Right atrium auricular region (tissue), 2 donors: ENCODE measurements at places on chromosomes 16 and 17. TPM values are rescaled to one million over a fixed set of nuclear protein-coding genes. Genes with fewer than 3 reads are reported as not detected.

- peak; percentile 90 for DNase-seq
Observed at GRCh38 chr17:15436473-15437302, 30.7 kb downstream of the CDRT4 start.

- DNase-seq, result no peak
Observed at GRCh38 chr17:39244016-39244599, 18.4 kb upstream of the STAC2 start.

DNA sequence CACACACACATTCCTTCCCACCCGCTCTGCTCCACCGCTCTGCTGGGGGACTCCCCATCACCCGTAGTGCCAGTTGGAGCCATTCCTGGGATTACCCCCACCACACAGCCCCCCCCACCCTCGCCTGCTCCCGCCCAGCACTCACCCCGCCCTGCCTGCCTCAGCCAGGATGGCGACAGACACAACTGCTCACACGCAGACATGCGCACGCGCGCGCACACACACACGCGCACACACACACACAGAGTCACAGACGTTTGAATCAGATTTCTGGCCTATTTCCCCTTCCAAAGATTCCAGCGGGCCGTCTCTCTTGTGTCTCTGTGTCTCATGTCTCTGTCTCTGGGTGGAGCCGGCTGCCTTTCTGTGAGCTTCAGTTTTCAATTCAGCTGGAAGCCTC, 4.4 kb downstream of the CACNA1G start:
- DNase-seq, result peak; percentile 88

GRCh38 chr17:44787271-44787940, 28.6 kb downstream of the ADAM11 start:
- no peak for DNase-seq

GRCh38 chr16:69345923-69346322, 5.7 kb downstream of the TMED6 start:
- DNase-seq, result no peak

GRCh38 chr17:63378411-63379375, 67.4 kb downstream of the CYB561 start:
- no peak for DNase-seq

DNA sequence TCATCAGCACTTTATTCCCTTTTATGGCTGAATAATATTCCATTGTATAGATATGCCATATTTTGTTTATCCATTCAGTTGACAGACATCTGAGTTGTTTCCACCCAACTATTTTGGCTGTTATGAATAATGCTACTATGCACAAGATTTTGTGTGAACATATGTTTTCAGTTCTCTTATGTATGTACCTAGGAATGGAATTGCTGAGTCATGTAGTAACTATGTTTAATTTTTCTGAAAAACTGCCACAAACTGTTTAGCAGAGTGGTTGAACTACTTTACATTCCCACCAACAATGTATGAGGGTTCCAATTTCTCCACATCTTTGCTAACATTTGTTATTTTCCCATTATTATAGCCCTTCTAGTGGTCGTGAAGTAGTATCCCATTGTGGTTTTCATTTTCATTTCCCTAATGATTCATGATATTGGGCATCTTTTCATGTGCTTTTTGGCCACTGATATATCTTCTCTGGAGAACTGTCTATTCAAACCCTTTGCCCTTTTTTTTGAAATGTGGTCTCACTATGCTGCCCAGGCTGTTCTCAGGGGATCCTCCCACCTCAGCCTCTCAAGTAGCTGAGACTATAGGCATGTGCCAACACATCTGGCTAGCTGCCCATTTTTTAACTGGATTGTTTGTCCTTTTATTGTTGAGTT, 26.3 kb downstream of the SMURF2 start:
- DNase-seq, result no peak

DNA sequence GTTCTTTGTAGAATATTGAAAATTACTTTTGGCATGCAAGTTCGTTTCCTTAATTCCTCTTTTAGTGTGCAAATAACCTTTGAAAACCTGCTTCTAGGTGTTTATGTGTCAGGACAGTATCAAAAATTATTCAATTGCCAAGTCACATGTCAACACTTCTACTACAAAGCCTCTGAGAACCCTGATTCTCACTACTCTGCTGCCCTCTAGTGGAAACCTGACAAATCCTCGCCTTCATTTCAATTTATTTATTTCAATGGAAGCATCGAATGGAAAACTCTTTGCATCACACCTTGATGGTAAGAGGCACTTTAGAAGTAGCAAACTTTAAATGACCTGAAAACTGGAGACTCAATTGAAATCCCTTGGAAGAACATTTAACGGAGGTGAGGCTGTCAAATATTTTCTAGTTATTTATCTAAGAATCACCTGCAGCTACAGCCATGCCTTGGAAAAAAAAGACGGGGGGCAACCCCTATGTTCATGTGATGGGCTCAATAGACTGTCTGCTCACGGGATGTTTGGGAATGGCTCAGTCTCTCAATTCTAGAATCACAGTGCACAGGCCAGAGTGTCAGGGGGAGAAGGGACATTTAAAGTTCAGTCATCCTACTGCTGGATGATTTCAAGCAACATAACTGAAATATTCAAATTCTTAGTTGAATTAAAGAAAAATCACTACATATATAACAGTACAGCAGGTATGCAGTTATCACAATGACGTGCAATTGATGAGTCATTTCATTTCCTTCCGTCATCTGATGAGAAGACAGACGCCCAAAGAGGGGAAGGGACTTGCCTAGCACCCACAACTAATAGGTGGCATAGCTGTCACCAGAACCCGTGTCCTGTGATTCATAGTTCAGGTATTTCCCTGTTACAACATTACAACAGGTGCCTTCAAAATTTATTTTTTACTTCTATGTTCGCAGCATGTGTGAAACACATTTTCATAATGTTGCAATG, 563.9 kb downstream of the TOX3 start:
- DNase-seq, result no peak

GRCh38 chr16:1412847-1413246, 1.7 kb downstream of the UNKL start:
- no peak for DNase-seq

DNA sequence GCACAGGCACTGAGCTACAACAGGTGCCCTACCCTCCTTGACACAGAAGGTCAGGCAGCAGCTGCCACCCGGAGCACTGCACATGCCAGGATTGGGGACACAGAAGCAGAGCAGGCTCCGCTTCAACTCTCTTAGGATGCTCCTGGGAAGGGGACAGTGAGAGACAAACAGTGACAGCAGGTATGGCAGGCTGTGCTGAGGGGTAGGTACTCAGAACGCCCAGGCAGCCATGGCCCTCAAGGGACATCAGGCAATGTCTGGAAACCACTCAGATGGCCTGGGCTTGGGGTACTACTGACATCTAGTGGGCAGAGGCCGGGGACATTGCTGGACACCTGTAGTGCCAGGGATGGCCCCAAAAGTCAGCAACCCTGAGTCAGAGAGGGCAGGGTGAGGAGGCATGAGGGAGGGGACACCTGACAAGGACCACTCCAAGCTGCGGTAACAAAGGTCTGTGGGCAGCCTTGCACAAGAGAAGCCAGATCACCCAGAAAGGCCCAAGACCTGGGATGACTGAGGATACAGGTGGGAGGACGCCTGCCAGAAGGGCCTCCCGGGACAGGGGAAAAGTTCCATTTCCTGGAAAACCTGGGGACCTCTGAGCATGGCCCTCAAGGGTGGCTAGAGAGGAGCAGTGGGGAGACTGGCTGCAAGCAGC, 21.2 kb downstream of the PEMT start:
- peak; percentile 66 for DNase-seq

- DNase-seq, result peak; percentile 91
Observed at GRCh38 chr17:8163978-8164814, 1.4 kb upstream of the VAMP2 start.

TEX14 gene
- total RNA-seq, result not detected

DNA sequence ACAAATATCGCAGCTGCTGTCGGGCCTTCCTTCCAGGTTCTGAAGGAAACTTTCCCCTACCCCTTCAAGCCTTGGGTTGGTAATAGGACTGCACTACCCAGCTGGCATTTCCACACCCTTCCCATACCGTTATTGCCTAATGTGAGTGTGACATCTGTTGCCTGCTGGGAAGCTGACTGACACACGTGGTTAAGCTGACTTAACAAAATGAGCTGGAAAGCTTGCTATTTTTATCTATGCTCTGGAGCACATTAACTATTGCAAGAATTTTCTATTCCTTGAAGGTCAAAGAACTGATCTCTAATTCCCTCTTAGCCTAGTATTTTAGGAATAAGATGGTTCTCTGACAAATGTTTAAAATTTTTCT, 79.5 kb downstream of the PMP22 start:
- DNase-seq, result peak; percentile 65

GRCh38 chr17:11340803-11341202, 99.8 kb downstream of the SHISA6 start:
- no peak for DNase-seq
